ENCODE measurements at places on chromosomes 7 and 10. TPM values are rescaled to one million over a fixed set of nuclear protein-coding genes. Genes with fewer than 3 reads are reported as not detected.

GRCh38 chr10:7667262-7668141 is 736 bp upstream of the ITIH5 start:
- no peaks in the 10 kb centered on the region for H3K27me3 ChIP-seq
- peak overlapping the region; percentile 40 for H3K4me3 ChIP-seq
- H3K27ac ChIP-seq: no peak overlapping the region
- H3K4me1 ChIP-seq: peaks cover 8% of the 10 kb centered on the region

- H3K27ac ChIP-seq: no peak overlapping the region
- H3K4me1 ChIP-seq: no peaks in the 10 kb centered on the region
- no peaks in the 10 kb centered on the region for H3K27me3 ChIP-seq
- no peak overlapping the region for H3K4me3 ChIP-seq
- H3K36me3 ChIP-seq: no peaks in the 10 kb centered on the region
Observed at GRCh38 chr7:4066626-4067475, 615.2 kb upstream of the FOXK1 start.

DNA sequence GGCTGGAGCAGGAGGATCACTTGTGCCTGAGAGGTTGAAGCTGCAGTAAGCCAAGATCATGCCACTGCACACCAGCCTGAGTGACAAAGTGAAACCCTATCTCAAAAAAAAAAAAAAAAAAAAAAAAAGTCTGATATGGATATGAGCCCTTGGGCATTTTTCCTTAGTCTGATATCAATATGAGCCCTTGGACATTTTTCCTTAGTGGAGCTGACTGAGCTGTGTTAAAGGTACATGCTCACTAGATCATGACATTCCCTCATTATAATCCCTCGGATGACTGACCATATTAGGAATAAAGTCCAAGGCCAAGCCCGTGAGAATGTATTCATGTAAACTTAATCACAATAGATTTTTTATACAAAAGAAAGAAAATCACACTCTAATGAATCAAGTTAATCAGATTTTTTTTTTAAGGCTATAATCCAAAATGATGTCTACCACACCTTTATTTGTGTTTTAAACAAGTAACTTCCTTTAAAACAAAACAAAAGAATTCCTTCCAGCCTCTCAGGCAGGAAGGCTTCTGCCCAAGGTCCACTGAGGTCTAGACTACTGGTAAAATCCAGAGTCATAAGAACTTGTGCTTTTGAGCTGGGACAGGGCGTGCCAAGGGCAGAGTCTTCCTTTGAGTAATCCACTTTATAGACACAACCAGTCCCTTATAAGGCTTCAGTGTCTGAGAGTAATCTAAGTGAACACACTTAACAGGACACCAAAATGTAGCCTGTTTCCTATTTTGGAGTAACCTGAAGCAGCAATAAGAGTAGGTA is 5.5 kb downstream of the PPA1 start:
- no peaks in the 10 kb centered on the region for H3K4me1 ChIP-seq
- H3K27me3 ChIP-seq: no peaks in the 10 kb centered on the region
- no peaks in the 10 kb centered on the region for H3K36me3 ChIP-seq
- no peak overlapping the region for H3K27ac ChIP-seq

DNA sequence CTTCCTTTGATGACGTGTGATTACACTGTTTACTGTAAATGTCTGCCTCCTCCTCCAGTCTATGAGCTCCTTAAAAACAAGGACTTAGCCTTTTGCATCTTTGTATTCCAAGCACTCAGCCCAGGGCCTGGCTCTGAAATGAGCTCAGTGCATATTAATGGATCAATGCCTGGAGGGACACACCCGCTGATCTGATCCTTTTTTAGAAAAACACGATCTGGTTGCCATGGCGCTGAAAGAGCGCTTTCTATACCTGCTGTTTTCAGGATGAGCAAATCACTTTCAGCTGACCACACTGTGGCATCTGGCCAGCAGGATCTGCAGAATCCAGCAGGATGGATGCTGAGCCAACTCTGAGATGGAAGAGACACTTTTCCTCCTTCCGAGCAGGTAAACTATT is 37.8 kb upstream of the GARS1 start:
- no peak for DNase-seq
- no peaks in the 10 kb centered on the region for H3K36me3 ChIP-seq
- no peaks in the 10 kb centered on the region for H3K27me3 ChIP-seq
- H3K4me3 ChIP-seq: no peak overlapping the region

Gene CCDC186
- total RNA-seq: 18.6 TPM
